ENCODE measurements at places on chromosomes 4 and X. TPM values are rescaled to one million over a fixed set of nuclear protein-coding genes. Genes with fewer than 3 reads are reported as not detected.

The PIR gene
- total RNA-seq = 50.8 TPM

GRCh38 chrX:13372203-13372980 lies 52.5 kb upstream of the ATXN3L start:
- H3K36me3 ChIP-seq = no peaks in the 10 kb centered on the region
- DNase-seq = no peak
- H3K27ac ChIP-seq = no peak overlapping the region
- no peaks in the 10 kb centered on the region for H3K27me3 ChIP-seq
- peaks cover 15% of the 10 kb centered on the region for H3K4me1 ChIP-seq

DNA sequence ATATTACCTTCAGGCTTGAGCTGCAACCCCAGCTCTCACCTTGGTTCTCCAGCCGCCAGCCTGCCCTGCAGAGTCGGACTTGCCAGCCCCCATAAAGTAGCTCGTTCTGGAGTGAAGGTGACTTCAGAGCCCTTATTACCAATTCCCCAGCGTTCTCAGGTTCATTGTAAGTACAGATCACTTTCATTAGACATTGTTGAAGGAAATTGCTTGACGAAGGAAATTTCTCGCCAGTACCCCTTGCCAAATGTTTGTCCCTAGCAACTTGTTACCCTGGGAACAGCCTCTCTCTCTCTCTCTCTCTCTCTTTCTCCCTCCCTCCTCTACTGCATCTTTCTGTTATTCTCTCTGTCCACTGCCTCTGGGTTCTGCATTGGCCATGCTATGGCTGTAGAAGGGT lies 153.0 kb downstream of the NWD2 start:
- H3K36me3 ChIP-seq = no peaks in the 10 kb centered on the region
- H3K4me1 ChIP-seq = peaks cover 5% of the 10 kb centered on the region
- peaks cover 6% of the 10 kb centered on the region for H3K27me3 ChIP-seq
- no peak for DNase-seq

DNA sequence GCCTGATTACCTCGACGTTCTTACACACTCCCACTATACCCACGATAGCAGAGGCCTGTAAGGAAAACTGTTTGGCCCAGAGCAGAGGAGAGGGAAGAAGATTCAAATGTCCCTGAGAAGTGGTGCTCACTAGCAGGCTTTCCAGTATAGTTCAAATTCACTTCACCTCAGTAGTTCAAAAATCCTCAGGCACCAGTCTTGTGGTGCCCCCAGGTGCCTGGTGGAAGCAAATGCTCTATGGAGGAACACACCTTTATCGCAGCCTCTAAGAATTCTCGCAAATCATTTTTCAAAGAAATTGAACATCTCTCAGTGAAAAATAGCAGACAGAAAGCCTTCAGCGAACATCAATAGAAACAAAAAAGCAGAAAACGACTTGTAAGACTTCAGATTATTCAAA lies 12.2 kb upstream of the MTMR1 start:
- peak; percentile 66 for DNase-seq
- H3K4me3 ChIP-seq = no peak overlapping the region
- H3K36me3 ChIP-seq = no peaks in the 10 kb centered on the region
- no peak overlapping the region for H3K27ac ChIP-seq
- H3K4me1 ChIP-seq = no peaks in the 10 kb centered on the region

DNA sequence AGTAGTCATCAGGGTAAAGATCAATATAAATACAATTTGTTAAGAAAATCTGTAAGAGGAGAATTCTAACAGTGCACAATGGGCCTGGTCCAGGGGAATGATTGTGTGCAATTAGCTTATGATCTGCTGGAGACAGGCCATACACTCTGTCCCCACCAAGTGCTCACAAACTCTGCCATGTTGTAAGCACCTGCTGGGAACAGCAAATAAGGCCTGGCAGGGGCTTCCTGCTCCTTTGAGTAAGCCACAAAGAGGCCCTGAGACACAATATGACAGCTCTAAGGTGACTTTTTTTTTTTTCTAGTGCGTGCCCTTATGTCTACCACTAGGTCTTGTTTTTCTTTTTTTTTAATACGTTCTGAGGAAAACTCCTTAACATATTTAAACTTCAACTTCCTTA lies 866.3 kb upstream of the PCDH7 start:
- H3K4me1 ChIP-seq = no peaks in the 10 kb centered on the region
- no peak for DNase-seq
- no peak overlapping the region for H3K27ac ChIP-seq
- H3K27me3 ChIP-seq = no peaks in the 10 kb centered on the region

DNA sequence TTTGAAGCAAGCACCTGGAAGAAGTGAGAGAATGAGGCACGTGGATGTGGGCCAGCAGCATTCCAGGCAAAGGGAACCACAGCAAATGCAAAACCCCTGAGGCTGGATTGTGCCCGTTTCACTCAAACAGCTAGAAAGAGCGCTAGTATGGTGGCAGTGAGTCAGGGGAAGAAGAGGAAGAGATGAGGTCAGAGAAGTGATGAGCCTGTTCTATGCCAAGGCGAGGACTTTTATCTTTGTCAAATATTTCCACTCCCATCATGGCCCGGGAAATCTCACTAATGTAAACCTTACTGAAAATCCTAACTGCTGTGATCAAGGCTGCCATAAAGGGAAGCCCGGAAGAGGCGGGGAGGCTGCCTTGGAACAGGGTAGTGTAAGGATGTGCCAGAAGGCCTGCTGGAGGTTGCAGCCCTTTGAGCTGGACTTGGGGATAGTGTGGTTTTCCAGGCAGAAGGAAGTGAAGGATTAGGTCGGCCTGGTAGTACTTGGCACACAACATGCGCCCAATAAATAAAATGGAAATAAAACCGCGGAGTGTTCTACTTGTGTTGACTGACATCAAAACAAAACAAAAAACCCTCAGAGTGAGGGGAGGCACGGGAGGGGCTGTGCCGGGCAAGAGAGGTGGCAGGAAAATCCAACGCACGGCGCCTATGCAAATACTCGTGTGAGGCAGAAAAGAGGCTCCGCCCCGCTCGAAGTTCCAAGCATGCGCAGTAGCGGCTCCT lies 1.2 kb upstream of the CDK16 start:
- peak overlapping the region; percentile 96 for H3K27ac ChIP-seq
- peak; percentile 75 for DNase-seq
- H3K36me3 ChIP-seq = peaks cover 38% of the 10 kb centered on the region
- peaks cover 34% of the 10 kb centered on the region for H3K4me1 ChIP-seq

DNA sequence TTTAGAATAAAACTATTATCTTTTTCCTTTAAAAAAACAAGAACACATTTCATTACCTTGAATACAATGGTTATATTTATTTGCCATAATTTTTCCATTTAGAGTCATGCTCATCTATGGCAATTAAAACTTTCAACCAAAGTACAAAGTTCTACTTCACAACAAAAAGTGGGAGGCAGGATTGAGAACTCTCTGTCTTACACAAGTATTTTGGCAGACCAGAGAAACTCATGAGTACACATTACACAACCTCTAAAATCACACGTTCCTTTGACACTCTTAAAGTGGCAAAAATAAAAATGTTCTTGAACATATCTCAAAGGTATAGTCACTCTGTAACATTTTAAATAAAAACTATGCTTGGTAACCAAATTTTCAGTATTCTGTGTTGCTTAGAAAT lies 213.4 kb downstream of the IL15 start:
- no peak overlapping the region for H3K27ac ChIP-seq
- H3K27me3 ChIP-seq = no peaks in the 10 kb centered on the region
- no peak for DNase-seq
- H3K36me3 ChIP-seq = no peaks in the 10 kb centered on the region
- peaks cover 31% of the 10 kb centered on the region for H3K4me1 ChIP-seq

GRCh38 chr4:89284020-89284424 lies 23.6 kb downstream of the GPRIN3 start:
- DNase-seq = no peak
- H3K4me3 ChIP-seq = no peak overlapping the region
- no peaks in the 10 kb centered on the region for H3K4me1 ChIP-seq
- peaks cover 26% of the 10 kb centered on the region for H3K27me3 ChIP-seq
- H3K36me3 ChIP-seq = no peaks in the 10 kb centered on the region
